Activated CD4-positive, alpha-beta T cell treated with anti-CD3 and anti-CD28 coated beads, Interleukin-2, amount 50 U/mL, for 24 hours (primary cell): ENCODE measurements at places on chromosomes 16 and 17.

- DNase-seq = no peak
Observed at GRCh38 chr16:29662729-29663015, 375 bp upstream of the SPN start.

GRCh38 chr16:81650982-81651562 is 128.0 kb upstream of the PLCG2 start:
- DNase-seq = no peak

- no peak for DNase-seq
Observed at GRCh38 chr16:53732296-53732929, 28.5 kb downstream of the FTO start.

- DNase-seq = no peak
Observed at GRCh38 chr17:74177018-74177450, 26.4 kb upstream of the RPL38 start.

GRCh38 chr16:65740711-65741110 is 618.8 kb upstream of the CDH11 start:
- DNase-seq = no peak

GRCh38 chr17:10059684-10060211 is 138.7 kb downstream of the GAS7 start:
- DNase-seq = no peak

DNA sequence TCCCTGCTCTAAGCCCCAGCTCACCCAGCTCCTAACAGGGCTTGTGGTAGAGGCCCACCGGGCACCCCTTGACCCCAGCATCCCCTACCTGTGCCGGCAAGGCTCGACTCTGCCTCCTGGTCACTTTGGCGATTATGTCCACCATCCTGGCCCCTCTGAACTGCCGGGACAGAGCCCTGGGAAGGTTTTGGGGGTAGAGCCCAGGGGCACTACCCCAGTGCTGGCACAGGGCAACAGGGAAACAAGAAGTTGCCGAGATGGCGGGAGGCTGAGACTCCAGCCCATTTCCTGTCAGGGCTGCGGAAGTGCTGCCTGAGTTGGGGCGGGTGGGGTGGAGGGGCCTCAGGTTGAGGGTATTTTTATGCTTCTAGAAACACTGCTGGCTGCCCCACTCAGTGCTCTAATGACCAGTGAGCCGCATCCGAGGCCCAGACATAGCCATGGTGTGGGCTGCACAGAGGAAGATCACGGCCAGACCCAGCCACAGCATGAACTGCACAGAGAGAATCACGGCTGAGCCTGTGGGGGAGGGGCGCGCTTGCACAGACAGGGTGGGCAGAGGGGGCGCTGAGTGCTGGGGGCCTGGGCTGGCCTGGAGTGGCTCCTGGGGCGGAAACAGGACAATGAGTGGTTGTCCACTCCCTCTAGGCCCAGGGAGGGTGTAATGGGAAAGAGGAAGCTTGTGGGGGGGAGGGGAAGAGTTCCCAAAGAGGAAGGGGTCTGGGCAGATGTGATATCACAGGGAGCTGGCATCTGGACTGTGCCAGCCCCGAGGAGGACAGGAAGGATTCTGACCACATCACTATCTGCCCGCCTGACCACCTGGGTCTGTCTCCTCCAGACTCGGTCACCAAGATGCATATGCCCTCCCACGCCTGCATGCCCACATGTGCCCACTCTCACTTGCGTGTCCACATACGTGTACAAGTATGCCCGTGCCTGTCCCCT is 22.3 kb downstream of the ARHGAP27 start:
- DNase-seq = peak; percentile 49

GRCh38 chr16:83113811-83114210 is 487.0 kb downstream of the CDH13 start:
- DNase-seq = no peak

GRCh38 chr16:86245895-86246294 is 264.4 kb upstream of the FOXF1 start:
- DNase-seq = no peak

DNA sequence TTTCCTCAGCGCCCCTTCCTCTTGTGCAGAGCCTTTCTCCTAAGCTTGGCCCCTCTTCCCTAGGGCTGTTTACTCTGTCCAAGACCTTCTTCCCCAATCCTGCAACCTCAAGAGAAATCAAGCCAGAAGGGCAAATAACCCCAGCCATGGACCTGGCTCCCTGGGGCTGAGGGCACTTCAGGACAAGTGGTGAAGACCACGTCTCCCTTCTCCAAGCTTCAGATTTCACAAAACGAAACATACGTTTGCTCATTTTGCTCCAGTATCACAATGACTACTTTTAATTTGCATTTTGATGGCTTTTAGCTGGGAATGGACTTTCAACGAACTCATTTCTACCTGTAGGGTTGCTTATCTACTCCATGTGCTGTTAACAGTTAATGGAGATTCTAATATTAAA is 139.8 kb upstream of the CACNG5 start:
- DNase-seq = no peak

GRCh38 chr17:75872434-75873351 is 5.7 kb downstream of the TRIM47 start:
- DNase-seq = no peak

- DNase-seq = no peak
Observed at GRCh38 chr16:17002565-17002964, 468.2 kb downstream of the XYLT1 start.

- no peak for DNase-seq
Observed at GRCh38 chr17:42848093-42848492, 2.9 kb upstream of the AOC3 start.

GRCh38 chr16:77762262-77762661 is 26.1 kb upstream of the VAT1L start:
- DNase-seq = no peak

DNA sequence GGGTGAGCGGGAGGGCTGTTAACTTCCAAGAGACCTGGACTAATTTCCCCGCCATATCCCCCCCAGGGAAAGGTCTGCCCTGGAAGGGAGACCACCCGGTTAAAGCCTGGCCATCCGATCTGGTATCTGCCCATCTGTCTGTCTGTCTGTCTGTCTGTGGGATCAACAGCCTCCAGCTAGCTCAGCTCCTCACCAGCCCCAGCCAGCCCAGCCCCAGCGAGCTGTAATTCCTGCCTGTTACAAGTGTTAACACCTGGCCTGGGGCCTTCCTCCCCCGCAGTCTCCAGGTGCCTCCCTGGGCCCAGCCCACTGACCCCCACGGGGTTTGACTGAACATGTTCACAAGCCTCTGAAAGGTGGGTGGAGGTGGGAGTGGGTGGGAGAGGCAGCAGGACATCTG is 4.0 kb downstream of the WNT3 start:
- DNase-seq = no peak

DNA sequence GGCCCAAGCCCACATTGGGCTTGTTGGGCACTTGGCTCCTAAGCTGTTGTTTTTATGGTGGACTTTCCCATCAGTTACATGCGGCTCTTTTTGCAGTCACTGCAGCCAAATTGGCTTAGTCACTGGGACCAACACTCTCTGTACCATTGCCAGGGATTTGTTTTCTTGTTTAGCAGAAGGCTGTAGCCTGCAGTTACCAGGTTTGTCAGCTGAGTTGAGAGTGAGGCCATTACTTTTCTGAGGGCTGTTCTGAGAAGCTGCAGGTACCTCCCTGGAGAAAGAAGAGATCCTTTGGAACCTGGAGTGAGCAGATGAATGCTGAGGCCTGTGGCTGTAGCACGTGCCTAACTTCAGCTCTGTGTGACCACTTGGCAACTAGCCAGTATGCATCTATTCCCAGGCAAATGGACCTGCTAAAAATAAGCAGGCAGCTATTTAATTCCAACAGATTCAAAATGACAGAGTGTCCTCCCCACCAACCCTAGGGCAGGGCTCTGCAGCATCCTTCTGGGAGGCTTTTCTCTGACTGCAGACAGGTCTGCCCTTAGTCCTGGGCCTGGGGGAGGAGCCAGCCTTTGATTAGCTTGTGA is 12.9 kb downstream of the AKAP1 start:
- no peak for DNase-seq

- DNase-seq = no peak
Observed at GRCh38 chr17:79038545-79039135, 14.7 kb downstream of the C1QTNF1 start.

DNA sequence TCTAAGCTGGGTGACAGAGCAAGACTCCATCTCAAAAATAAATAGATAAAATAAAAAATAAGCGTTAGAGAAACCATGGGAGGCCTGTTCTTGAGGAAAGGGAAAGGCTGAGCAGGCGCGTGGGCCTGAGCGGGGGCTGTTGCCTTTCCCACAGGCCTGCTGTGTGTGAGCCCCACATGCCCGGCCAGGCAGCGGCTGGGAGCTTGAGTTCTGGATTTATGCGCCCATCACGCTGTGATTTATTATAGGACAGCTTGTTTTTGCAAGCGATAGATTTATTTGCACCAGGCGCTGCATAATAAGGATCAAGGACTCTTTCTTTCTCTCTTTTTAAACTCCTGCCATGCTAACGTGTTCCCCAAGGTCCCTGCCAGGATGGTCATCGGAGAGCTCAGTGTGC is 14.8 kb upstream of the WFDC1 start:
- no peak for DNase-seq

DNA sequence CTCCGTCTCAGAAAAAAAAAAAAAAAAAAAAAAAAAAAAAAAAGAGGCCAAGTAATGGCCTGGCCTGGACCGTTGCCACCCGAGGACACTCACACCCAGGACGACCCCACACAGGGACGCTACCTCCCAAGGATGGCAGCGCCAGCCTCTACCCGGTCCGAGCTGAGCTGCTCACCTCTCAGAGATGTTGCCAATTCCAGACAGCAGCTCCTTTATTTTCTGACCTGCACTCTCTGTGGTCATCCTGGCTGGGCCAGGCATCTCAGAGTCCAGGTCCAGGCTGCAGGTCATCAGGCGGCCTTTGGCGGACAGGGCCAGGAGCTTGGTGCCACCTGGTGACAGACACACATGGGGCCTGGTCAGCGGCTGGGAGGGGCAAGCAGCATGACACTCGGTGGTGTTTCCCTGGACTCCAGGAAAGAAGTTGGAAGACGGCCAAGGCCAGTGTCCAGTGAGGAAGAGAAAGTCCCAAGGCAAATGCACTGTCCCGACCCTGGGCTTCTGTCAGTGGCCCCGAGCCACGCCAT is 3.1 kb downstream of the FAAP100 start:
- no peak for DNase-seq

GRCh38 chr17:68356520-68356919 is 65.2 kb downstream of the ARSG start:
- peak; percentile 69 for DNase-seq

GRCh38 chr16:81142864-81143263 is 46.7 kb upstream of the GCSH start:
- DNase-seq = no peak

DNA sequence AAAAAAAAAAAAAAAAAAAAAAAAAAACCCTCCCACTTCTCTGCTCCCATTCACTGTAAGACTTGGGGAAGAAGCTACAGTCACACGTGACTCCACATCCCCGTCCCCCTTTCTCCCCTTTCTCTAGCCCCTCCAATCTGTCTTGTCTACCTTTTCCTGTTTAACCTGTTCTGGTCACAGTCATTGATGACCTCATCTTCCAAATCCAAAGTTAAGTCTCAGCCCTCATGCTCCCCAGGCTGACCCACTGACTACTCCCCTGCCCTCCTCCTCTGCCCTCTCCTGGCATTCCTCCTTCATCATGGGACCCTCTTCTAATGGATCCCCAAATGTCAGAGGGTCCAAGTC is 1.6 kb upstream of the CDH5 start:
- no peak for DNase-seq

GRCh38 chr16:20348365-20349185 is 3.9 kb downstream of the UMOD start:
- no peak for DNase-seq

- DNase-seq = no peak
Observed at GRCh38 chr17:44543213-44543904, 13.9 kb upstream of the FZD2 start.

DNA sequence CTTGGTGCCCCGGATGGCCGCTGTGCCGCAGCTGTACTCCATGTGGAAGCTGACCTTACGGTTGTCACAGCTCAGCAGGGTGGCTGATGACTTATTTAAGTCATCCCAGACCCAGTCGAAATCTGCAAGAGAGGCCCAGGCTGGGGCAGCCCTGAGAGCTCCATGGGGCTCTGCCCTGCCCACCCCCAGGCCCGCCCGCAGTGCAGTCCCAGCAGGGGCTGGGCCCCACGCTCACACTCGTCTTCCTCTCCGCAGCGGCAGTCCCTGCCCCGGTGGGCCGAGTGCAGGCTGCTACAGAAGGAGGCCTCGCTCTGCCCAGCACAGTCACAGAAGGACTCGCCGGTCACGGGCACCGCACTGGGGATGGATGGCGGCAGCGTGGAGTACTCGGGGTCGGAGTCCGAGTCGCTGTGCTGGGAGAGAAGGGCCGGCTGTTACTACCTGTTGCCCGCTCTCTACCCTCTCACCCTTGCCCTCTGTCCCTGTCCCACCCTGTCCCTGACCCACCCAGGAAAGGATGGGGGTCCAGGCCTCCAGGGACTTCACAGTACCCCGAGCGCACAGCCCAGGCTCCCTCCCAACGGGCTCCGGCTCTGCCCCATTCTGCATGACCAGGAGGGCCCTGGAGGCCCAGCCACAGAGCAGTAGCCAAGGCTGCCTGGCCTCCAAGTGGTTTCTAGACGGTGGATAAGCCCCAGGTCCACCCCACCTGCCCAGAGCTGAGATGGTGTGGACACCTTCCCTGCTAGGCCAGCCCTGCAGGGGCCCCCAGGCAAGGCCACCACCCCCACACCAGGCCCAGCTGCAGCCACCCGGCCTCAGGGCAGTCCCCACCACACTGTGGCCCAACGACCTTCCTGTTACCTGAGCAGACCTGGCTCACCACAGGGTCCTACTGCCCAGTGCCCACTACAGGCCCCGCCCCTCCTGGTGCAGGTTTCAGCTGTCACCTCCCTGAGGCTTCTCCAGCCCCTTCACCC is 3.9 kb downstream of the SPSB3 start:
- DNase-seq = no peak

GRCh38 chr16:30186782-30187555 is 3.6 kb downstream of the CORO1A start:
- peak; percentile 85 for DNase-seq

- DNase-seq = no peak
Observed at GRCh38 chr16:3056336-3057180, 8.9 kb upstream of the IL32 start.

DNA sequence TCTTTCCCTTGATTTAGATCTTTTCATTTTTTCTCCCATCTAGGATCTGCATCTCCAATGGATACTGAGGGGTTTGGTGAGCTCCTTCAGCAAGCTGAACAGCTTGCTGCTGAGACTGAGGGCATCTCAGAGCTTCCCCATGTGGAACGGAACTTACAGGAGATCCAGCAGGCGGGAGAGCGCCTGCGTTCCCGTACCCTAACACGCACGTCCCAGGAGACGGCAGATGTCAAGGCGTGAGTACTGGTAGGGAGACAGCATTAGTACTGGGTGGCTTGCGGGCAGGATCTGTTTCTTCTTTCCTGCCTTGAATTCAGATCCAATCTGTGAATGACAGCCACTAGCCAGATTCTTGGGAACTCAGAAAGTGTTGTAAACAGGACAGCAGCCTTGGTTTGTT is 18.3 kb downstream of the NUP93 start:
- DNase-seq = no peak

DNA sequence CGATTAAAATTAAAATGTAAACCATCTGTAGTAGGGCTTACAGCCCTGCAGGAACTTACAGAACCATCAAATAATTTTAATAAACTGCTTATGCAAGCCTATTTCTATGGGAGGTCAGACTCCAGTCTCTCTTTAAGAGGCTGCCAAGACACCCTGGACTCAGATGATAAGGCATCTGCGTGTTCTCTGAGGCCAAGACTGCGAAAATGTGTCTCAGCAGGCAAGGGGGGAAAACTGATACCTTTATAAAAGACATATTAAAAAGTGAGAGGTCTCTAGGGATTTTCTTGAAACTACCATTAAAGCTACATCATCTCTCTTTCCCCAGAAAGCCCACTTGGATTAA is 32.2 kb downstream of the MPHOSPH6 start:
- no peak for DNase-seq

GRCh38 chr17:2837147-2837561 is 40.9 kb downstream of the RAP1GAP2 start:
- DNase-seq = no peak

GRCh38 chr17:38702916-38703741 is 1.9 kb upstream of the MLLT6 start:
- peak; percentile 29 for DNase-seq
